ENCODE measurements at places on chromosomes 12 and 14.

GRCh38 chr12:116735084-116735483 lies 2.8 kb downstream of the SPRING1 start:
- no peak for DNase-seq

DNA sequence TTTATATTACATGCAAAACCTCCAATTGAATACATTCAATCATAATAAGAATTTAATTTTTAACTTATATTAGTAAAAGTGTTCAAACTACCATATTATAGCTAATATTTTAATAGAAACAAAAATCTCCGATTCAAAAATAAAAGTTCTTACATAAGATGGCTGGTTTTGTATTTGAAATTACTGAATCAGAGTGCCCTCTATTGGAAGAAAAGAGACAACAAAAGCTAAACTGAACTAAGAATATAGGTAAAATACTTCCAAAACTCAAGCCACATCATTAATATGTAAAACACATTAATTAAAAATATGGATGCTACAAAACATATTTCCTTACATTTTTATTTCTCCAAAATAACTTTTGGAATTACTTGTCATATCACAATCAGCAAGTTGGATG lies 120.3 kb downstream of the GARIN6 start:
- peak; percentile 16 for DNase-seq

DNA sequence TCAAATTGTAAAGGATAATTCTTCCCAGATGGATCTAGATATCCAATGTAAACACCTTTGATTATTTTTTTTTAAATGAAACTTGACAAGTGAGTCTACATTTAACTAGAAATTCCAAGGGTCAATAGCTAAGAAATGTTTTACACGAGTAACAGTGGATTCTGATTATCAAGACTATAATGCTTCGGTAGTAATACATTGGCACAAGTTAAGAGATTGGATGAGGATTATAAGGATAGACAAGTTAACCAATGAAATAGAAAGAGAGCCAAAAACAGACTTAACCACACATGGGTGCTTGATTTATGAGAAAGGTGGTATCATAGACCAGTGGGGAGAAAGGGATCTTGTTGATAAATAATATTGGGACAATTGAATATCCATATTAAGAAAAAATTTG lies 40.3 kb upstream of the PCED1B start:
- no peak for DNase-seq

- DNase-seq: no peak
These were observed 29.0 kb upstream of the ELK3 start for GRCh38 chr12:96164951-96165811.

DNA sequence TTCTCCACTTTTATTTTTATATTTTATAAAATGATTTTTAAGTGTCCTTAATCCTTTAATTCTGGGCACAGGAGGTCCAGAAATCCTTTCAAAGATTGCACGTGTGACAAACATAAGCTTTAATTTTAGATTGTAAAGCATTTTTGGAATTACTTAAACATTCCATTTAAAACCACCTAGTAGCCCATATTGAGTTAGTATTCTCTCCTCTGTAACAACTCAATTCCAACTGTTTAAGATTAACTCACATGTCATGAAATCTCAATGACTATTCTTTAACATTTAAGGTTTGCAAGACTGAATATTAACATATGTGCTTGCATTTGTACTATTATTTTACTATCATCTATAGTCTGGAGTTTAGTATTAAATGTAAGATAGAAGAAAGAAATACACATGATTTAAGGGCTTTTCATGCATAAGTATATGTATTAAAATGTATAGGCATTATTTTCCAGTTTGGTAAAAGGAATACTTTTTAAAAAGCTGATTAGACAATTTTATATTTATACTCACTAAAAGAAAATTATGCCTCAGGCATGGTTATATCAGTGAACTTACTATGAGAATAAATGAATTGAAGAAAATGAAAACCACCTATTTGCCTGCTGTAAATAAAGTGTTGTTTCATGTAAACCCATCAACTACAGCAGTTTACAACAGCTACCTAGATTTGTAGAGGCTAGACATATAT lies 776.9 kb downstream of the SLC6A15 start:
- no peak for DNase-seq

- no peak for DNase-seq
These were observed 123.6 kb downstream of the TSPAN9 start for GRCh38 chr12:3200814-3201233.

DNA sequence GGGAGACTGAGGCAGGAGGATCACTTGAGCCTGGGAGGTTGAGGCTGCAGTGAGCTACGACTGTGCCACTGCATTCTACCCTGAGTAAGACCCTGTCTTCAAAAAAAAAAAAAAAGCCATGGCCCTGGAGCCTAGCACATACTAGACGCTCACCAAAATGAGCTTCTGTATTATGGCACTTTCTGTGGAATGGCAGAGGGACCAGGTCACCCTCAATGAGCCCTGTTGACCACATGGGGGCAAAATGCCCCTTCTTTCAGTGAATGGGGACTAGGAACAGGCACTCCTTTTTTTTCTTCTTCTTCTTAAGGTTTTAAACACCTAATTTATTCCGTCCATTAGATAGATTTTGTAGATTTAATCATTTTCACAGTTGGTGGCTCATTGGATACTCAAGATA lies 50.5 kb downstream of the FAM222A start:
- DNase-seq: no peak

GRCh38 chr14:62097072-62097471 lies 334.9 kb downstream of the SNAPC1 start:
- no peak for DNase-seq

DNA sequence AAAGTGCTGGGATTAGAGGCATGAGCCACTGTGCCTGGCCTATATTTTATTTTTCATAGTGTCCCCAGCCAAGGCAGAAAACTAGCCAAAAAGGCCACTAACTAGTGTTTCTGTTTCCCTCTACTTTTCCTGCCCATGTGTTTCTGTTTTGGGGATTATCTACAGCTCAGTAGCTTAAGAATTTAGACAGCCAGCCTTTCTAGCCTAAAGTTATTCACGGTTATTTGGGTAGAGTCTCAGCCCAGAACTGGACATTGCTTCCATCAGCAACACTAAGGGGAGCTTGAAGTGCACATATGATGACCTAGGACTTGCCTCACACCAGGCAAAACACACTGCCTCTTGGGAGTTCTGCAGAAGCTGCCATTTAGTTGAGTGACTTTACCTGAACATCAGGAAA lies 17.9 kb downstream of the PROX2 start:
- no peak for DNase-seq

DNA sequence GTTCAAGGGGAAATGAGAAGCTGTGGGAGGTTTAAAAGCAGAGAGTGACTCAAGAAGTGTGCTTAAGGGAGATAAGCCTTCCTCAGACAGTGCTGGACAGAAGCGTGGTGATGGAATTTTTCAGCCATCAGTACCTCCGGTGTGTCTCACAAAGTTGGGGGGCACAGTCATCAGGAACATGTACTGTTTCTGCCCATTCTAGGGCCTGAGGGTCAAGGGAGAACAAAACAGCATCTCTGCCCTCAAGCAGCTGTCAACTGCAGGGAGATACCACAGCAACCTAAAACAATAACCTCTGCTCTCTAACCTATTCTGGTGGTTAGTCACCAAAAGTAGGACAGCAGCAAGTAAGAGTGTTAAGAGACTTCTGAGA lies 2.0 kb upstream of the STON2 start:
- DNase-seq: no peak
